ENCODE measurements at places on chromosomes 11 and 22. TPM values are rescaled to one million over a fixed set of nuclear protein-coding genes. Genes with fewer than 3 reads are reported as not detected.

Gene DBX1
- not detected for total RNA-seq

Gene CREB3L1
- 4.0 TPM for total RNA-seq

Gene DRD4
- total RNA-seq, result 0.34 TPM

Gene WT1
- 5.5 TPM for total RNA-seq
